Esophagus squamous epithelium (tissue), 5 donors: ENCODE measurements at places on chromosomes 3 and 15.

GRCh38 chr3:2915826-2916225 lies 194.3 kb downstream of the IL5RA start:
- DNase-seq, result no peak

GRCh38 chr3:36874424-36874823 lies 70.4 kb downstream of the TRANK1 start:
- no peak for DNase-seq

GRCh38 chr15:73607405-73607804 lies 25.8 kb downstream of the NPTN start:
- DNase-seq, result no peak

GRCh38 chr3:189685860-189686259 lies 54.7 kb downstream of the TP63 start:
- no peak for DNase-seq

- no peak for DNase-seq
Measured at GRCh38 chr15:89130201-89130600, 41.9 kb downstream of the ABHD2 start.

DNA sequence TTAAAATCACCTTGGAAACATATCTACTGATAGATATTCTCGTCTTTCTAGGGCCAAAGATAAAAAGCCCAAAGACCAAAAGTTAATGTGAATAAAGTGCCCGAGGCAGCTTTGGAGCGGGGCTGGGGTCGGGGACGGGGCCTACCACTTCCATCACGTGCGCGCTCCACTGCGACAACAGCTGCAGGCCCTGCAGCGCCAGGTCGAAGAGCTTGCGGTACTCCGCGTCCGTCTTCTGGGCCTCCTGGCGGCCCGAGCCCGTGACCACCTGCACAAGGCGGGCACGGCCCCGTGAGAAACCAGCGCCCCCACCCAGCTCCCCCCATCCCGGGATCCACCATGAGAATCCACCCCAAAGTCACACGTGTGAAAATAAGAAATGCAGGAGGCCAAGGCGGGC lies 52.4 kb downstream of the CYFIP1 start:
- no peak for DNase-seq

DNA sequence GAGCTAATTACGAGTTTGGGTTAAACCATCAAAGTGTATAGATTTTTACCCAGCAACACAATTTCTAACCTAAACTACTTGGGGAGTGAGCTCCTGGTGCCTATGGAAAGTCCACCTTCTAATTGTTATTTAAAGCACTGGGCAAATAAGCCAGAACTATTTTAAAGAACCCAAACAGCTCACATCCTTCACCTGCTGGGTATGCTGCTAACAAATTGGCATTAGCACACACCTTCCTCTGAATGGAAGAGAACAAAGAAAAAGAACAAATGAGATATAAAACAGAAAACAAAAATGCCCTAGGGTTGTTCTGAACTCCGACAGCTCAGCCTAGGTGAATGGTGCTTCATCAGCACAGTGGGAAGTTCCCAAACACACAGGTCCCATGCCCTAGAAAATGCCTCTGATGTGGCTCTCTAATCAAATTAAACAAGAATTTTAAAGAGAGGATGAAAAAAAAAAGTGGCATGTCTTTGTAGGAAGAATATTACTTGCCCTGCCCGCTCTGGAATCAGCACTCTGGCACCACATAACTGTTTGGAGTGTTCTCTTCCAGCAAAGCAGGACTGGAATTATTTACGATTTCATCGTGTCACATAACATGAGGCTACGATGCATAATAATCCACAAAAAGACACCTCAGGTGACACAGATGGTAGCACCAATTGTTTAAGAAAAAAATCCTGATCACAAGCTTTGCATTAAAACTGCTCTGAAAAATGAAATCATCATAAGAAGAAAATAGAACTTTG lies 334.4 kb downstream of the GBE1 start:
- no peak for DNase-seq

DNA sequence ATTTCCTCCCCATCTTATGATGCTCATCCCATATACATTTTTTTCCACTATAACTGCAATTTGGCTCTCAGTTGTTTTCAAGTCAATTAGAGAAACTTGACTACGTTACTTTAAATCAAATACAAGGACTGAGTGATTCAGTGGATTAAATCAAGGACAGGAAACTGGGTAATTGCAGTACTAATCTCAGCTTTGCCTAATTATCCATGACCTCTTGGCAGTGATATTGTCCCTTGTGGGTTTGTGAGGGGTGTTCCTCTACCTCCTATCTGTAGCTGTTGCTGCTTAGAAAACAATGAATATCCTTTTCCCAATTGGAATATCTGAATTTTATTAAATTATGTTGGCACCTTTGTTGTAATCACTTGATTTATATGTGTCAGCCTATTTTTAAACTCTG lies 79.4 kb downstream of the ZPLD1 start:
- no peak for DNase-seq

DNA sequence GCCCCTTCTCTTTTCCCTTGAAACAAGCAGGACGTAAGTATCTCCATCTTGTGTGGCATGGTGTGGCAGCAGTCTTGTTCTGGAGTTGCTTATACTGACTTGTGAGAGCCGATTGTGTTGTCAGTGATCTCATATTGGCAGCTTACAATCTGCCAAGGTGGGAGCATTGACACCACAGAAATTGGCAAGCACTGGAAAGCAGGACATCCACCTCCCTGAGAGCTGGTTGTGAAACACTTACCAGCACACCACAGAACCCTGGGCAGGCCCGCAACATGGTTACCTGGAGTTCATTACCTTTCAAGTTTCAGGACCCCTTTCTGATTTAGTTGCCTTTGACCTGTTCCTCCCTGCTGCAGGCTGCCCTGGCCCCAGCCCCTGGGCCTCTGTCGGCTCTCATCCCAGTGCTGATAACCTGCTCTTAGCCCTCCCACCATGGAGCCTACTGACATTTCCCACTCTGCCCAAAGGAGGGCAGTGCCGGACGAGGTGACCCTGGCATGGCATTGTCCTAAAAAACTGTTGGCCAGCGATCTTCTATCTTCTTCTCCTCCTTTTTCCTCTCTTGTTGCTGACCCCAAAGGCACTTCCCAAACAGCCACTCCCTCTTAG lies 10.6 kb upstream of the ATP2B2 start:
- no peak for DNase-seq

GRCh38 chr3:16616083-16616482 lies 10.9 kb upstream of the DAZL start:
- DNase-seq, result no peak

- no peak for DNase-seq
Measured at GRCh38 chr3:12194209-12194608, 35.5 kb upstream of the TIMP4 start.

DNA sequence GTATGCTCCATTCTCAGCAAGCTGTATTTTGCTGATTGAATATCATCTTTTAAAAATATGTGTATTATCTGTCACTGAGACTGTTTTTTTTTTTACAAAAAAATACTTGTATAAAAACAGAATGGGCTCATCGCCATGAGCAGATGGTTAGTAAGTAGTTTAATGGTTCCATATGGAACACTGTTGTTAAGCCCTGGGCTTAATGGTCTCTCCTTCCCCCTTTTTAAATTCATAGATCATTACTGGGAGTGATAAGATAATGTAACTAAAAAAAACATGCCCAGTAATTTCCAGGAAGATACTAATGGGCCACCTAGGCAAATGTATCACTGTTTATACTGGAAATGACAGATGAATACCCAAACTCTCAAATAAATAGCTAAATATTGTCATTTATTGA lies 95.3 kb upstream of the TPRG1 start:
- DNase-seq, result no peak

- no peak for DNase-seq
Measured at GRCh38 chr15:98905963-98906711, 101.5 kb downstream of the PGPEP1L start.
